Thymus (tissue), 14 donors: ENCODE measurements at places on chromosomes 12 and 14. TPM values are rescaled to one million over a fixed set of nuclear protein-coding genes. Genes with fewer than 3 reads are reported as not detected.

DNA sequence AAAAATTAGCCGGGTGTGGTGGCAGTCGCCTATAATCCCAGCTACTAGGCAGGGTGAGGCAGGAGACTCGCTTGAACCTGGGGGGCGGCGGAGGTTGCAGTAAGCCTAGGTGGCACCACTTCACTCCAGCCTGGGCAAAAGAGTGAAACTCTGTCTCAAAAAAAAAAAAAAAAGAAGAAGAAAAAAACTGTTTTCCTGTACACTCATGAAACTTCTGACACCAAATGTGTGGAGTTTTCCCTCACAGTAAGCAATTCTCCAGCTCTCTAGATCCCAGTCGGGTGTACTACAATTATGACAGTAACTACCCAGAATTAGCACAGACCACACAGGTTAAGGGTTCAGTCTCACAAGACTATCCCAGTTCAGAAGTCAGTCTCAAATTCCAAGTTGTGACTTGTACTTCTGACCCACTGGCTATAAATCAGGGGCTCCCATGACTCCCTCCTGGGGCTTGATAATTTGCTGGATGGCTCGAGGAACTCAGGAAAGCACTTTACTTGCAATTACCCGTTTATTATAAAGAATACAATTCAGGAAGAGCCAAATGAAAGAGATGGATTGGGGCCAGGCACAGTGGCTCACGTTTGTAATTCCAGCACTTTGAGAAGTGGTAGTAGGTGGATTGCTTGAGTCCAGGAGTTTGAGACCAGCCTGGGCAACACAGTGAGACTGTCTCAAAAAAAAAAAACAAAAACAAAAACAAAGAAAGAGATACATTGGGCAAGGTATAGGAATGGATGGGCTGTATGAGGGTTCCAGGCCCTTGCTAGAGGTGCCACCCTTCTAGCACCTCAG is 12.4 kb upstream of the ARF6 start:
- DNase-seq, result no peak
- H3K4me3 ChIP-seq, result no peak overlapping the region
- H3K27me3 ChIP-seq, result no peaks in the 10 kb centered on the region
- H3K4me1 ChIP-seq, result peaks cover 4% of the 10 kb centered on the region

GRCh38 chr12:6358881-6359280 is 16.5 kb downstream of the SCNN1A start:
- H3K4me1 ChIP-seq, result peaks cover 8% of the 10 kb centered on the region
- no peak overlapping the region for H3K27ac ChIP-seq
- no peak overlapping the region for H3K4me3 ChIP-seq

DNA sequence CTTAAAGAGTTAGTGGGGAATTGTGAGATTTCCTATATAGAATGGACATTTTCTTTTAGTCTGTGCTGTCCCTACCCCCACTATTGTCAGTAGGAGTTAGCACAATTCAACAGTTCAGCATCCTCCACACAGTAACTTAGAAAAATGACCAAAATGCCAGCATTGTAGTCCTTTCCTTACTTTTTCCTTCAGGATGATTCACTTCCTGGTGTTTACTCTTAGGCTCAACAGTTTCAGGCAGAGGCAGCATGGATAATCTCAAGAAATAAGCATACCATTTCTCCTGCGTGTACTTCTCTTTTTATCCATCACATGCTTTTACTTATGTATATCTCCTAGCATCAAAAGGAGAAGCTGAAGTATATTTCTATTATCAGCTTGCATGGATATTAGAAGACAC is 683.4 kb downstream of the SLC16A7 start:
- no peak overlapping the region for H3K27ac ChIP-seq
- no peaks in the 10 kb centered on the region for H3K4me1 ChIP-seq
- H3K4me3 ChIP-seq, result no peak overlapping the region
- no peaks in the 10 kb centered on the region for H3K36me3 ChIP-seq
- H3K27me3 ChIP-seq, result no peaks in the 10 kb centered on the region

DNA sequence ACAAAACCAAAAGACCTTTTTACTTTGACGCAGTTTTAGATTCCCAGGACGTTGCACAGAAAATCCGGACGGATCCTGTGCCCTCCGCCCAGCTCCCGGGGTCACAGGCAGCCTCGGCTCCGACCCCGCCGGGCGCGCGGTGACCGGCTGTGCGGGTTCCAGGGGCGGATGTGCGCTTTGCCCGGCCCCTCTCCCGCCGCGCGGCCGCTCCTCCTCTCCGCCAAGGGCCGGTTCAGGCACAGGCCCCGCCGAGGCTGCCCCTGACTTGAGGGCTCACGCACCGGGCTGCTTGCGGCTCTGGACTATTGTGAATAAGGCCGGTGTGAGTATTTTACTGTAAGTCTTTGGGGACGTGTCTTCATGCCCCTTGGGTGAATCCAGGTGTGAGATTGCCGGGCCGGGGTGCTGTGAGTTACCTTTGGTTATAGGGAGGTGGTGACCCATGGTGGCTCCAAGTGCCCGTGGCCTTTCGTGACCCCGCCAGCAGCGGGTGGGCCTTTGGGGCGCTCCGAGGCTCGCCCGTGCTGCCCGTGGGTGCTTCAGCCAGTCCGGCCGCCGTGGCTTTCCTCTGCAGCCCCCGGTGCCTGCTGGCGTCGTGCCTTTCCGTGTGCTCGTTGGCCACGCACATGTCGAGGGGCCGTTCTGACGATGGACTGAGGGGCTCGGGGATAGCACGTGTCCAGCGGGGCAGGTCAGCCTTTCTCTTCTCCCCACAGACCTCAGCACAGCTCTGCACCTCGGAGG is 45.9 kb downstream of the NOC4L start:
- DNase-seq, result no peak
- peak overlapping the region; percentile 80 for H3K4me3 ChIP-seq
- no peak overlapping the region for H3K27ac ChIP-seq

GRCh38 chr12:8549381-8549780 is 8.7 kb upstream of the CLEC4E start:
- DNase-seq, result no peak
- H3K36me3 ChIP-seq, result no peaks in the 10 kb centered on the region
- H3K4me1 ChIP-seq, result no peaks in the 10 kb centered on the region
- no peak overlapping the region for H3K4me3 ChIP-seq

GRCh38 chr12:48184549-48184922 is 1.1 kb downstream of the CCDC184 start:
- H3K27ac ChIP-seq, result no peak overlapping the region
- H3K27me3 ChIP-seq, result peaks cover 44% of the 10 kb centered on the region
- H3K4me3 ChIP-seq, result no peak overlapping the region
- DNase-seq, result no peak

- no peak for DNase-seq
- H3K4me3 ChIP-seq, result no peak overlapping the region
- H3K27me3 ChIP-seq, result no peaks in the 10 kb centered on the region
- peak overlapping the region; percentile 26 for H3K27ac ChIP-seq
- peaks cover 9% of the 10 kb centered on the region for H3K4me1 ChIP-seq
- peaks cover 75% of the 10 kb centered on the region for H3K36me3 ChIP-seq
These were observed 75.0 kb downstream of the RFLNA start for GRCh38 chr12:124369827-124370378.

The CLEC9A gene
- 12.6 TPM for polyA plus RNA-seq

The RNF31 gene
- 105 TPM for polyA plus RNA-seq

The BLOC1S1 gene
- polyA plus RNA-seq, result 190 TPM

The DHRS2 gene
- 2.1 TPM for polyA plus RNA-seq
